ENCODE measurements at places on chromosomes 12 and 14.

GRCh38 chr14:35073486-35073885 lies 27.4 kb downstream of the FAM177A1 start:
- no peak for DNase-seq

GRCh38 chr12:44464180-44464579 lies 411.9 kb downstream of the NELL2 start:
- DNase-seq: no peak

DNA sequence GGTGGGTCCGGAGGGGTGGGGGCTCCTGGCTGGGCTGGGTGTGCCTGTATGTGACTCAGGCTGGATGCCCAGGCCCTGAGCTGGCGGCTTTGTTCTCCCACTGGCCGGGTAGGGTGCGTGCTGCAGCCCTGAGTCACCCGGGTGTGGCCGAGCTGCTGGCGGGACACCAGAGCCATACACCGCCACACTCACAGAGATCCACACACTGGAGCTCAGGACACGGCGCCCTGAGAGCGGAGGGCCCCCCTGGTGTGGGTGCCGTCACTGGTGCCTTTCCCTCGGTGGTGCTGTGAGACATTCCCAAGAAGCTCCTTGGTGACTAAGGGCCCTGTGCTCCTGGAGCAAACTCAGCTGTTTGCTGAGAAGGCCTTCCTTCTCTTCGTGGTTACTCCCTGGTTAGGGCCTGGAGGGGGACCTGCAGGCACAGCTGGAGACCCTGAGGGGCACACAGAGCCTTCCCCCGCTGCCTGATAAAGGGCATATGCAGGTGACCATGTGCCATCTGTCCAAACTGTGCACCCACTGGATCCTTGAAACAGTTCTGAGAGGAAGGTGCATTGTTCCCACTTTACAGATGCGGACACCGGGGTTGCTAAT lies 44.3 kb downstream of the KRT80 start:
- DNase-seq: no peak

- DNase-seq: no peak
These were observed 23.8 kb downstream of the MMP17 start for GRCh38 chr12:131851741-131852550.

Measured in central memory CD4-positive, alpha-beta T cell (primary cell).